ENCODE measurements at places on chromosomes 2 and 18.

GRCh38 chr18:73891572-73892421 lies 255.8 kb downstream of the FBXO15 start:
- peak; percentile 7 for DNase-seq

- no peak for DNase-seq
Observed at GRCh38 chr2:3282056-3282998, 95.3 kb downstream of the EIPR1 start.

GRCh38 chr2:172280571-172281361 lies 146.6 kb upstream of the ITGA6 start:
- DNase-seq, result no peak

- DNase-seq, result no peak
Observed at GRCh38 chr2:195709901-195710806, 53.1 kb downstream of the SLC39A10 start.

DNA sequence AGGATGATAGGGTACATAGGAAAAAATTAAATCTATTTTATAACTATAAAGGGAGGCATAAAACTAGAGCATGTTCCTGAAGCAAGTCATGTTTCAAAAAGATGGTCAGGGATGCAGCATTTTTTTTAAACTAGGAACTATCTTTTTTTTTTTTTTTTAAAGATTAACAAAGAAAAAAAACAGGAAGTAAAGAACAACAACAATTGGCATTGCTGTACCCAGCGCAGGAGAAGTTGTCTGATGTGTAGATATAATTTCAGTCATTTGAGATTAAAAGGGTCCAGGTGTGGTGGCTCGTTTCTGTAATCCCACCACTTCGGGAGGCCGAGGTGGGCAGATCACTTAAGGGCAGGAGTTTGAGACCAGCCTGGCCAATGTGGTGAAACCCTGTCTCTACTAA lies 41.5 kb downstream of the PMAIP1 start:
- no peak for DNase-seq

GRCh38 chr2:13056259-13056843 lies 339.6 kb downstream of the TRIB2 start:
- no peak for DNase-seq

Measured in HEK293T (cell line).